ENCODE measurements at places on chromosomes 11 and 22.
A peak's percentile ranks its signal among the peaks of the same experiment; 100 is the strongest.

DNA sequence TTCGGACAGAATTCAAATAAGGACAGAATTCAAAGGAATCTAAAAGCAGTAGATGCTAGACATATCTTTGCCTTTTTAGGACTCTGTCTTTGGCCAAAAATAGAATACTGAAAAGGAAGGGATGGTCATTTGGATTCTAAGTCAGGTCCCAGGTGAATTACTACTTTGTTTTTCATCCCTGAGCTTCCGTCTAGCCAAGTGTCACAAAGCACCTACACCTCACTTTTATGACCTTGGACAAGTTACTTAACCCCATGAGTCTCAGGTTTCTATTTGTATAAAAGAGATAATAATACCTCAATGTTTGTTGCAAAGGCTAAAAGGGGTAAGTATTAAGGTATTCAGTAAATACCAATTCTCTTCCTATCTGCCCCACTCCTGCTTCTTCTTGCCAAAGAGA lies 7.3 kb downstream of the KIF18A start:
- DNase-seq, result no peak

DNA sequence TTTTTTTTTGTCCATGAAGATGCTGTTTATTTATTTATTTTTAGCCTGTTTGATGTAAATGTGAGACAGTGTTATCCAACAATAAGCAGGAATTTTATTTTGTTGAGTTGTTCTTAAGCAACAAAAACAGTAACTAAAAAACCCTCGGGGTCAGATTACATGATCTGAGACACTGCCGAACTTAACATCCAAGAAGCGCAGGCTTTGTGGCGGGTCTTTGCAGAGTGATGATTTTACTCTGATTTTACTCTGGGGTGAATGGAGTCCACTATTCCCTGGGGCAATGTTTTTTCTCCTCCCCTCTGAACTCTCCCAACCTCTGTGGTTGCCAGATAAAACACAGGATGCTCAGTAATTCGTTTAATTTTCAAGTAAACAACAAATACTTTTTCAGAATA lies 450.1 kb upstream of the B3GAT1 start:
- DNase-seq, result no peak

- peak; percentile 28 for DNase-seq
Measured at GRCh38 chr11:125201525-125202141, 37.1 kb downstream of the PKNOX2 start.

DNA sequence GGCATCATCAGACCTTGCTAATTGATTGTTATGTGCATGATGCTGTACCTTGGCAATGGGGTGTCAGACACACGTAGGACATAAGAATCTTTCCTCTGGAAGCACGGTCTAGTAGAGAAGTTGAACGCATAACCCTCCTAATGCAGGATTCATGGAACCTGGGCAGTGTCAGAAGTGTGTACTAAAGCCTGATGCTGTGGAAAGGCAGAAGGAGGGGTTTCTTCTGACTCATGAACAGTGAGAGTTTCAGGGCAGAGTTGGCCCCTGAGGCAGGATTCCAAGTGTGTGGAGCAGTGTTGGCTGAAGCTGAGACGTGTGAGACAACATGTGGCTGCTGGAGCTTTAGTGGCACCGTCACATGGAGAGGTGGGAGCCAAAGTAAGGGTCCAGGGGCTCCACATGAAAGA lies 3.5 kb downstream of the PANX1 start:
- DNase-seq, result no peak

GRCh38 chr11:118629761-118630661 lies 22.6 kb downstream of the PHLDB1 start:
- no peak for DNase-seq

GRCh38 chr11:10639350-10639749 lies 54.2 kb downstream of the IRAG1 start:
- peak; percentile 52 for DNase-seq

GRCh38 chr11:93577286-93577685 lies 34.1 kb upstream of the SMCO4 start:
- DNase-seq, result no peak

DNA sequence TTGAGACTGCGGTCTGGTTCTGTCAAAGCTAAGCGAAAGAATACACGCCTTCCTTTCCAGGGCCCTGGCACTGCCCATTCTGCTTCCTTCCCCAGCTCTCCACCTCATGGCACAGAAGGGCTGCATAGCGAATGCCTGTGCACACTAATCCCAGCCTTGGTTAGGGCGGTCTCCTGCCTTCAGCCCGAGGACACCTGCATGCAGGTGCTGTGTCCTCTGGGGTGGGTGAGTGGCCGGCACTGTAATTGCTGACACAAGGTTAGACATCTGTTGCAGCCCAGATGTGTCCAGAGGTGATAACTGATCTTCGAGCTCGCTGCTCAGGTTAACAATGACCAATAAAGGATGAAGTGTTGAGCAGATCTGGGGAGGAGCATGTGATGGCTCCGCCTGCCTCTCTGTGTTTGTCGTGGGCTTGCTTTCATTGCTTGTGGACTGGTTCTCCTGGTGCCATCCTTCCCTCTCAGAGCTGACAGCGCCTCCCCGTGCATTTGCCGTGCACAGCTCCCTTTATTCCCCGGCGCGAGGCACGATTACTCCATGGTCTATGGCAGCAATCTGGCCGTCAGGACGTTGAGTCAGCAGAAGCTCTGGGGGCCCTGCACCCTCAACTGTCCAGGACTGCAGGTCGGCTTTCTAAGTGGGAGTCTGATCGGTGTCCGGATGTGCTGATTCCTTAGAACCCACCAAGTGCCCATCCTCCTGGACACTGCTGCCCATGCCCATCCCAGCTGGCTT lies 1088.2 kb downstream of the BRD1 start:
- no peak for DNase-seq

- DNase-seq, result no peak
Measured at GRCh38 chr11:114447444-114447843, 8.2 kb downstream of the REXO2 start.

- DNase-seq, result no peak
Measured at GRCh38 chr11:91188484-91188883, 965.6 kb upstream of the CHORDC1 start.

DNA sequence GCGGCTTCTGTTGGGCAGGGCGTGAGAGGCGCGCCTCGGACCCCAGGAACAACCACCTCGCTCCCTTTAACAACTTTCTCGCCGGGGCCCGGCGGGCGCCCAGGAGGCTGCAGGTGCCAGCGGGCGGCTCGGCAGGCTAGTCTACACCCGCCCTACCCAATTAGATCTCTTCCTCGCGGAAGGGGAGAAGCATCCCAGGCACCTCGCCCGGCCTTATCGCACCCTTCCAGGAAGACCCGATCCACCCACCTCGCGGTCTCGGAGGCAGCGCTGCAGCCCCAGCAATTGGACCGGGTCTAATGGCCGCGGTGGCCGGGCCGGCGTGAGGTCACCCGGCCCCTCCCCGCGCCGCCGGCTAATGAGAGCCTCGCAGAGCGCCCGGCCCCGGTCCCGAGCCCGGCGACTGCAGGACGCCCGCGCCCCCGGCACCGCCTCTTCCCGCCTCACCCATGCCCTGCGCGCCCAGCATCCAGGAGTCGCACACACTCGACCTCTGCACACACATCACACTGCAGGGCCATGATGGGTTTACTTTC lies at the start of gene PLAAT3:
Gene PLAAT3 (minus strand): TSS at position 298 of the 536 bp plus-strand sequence. CDS start 419 bp downstream, outside the sequence.
- peak; percentile 88 for DNase-seq

- no peak for DNase-seq
Measured at GRCh38 chr11:26767060-26767459, 45.2 kb upstream of the SLC5A12 start.

- DNase-seq, result no peak
Measured at GRCh38 chr11:489610-490185, 17.3 kb downstream of the RNH1 start.

DNA sequence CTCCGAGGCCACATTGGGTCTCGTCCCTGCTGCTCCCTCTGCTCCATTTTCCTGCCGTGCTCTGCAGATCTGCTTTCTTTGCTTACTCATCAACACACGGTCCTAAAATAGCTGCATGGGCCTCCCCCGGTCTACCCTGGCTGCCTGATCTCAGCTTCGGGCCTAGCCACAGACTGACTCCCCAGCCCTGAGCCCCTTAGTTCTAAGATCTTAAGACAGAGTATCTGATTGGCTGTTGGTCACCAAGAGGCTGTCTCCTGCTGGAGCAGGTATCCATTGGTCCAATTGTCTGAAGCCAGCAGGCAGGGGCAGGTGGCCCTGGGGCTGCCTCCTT lies 53.7 kb upstream of the NECTIN1 start:
- peak; percentile 45 for DNase-seq

DNA sequence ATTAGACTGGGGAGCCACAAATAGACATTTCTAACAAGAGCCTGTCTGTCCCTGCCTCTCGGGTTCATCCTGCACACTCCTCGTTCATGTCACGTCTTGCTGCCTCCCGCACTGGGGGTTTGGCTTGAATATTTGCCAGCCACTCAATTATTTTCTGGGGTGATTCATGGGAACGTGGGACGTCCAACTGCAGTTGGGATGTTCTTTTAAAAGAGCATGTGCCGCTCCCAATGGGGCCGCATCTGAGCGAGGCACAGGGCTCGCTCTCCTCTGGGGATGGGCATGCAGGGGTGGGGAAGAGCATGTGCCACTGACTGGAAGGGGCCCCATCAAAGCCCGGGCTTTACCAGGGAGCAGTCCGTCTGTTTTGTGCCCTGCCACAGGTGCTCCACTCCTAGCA lies 43.4 kb downstream of the PARVG start:
- peak; percentile 13 for DNase-seq

- no peak for DNase-seq
Measured at GRCh38 chr22:43007519-43008102, 7.3 kb downstream of the PACSIN2 start.

GRCh38 chr11:69369210-69369825 lies 75.4 kb downstream of the MYEOV start:
- DNase-seq, result no peak

- DNase-seq, result no peak
Measured at GRCh38 chr22:22599248-22599647, 40.2 kb upstream of the PRAME start.

- DNase-seq, result no peak
Measured at GRCh38 chr11:122023614-122024250, 92.3 kb downstream of the BLID start.

DNA sequence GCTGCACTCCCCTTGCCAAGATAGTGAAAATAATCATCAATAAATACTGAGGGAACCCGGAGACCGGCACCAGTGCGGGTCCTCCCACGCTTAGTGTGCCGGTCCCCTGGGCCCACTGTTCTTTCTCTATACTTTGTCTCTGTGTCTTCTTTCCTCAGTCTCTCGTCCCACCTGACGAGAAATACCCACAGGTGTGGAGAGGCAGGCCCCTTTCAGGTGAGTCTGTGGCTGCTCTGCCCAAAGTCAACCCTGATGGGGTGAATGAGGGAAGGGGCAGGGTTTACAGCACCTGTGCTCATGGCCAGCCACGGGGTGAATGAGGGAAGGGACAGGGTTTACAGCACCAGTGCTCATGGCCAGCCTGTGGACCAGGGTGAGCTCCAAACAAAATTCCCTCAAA lies 4.7 kb downstream of the BET1L start:
- no peak for DNase-seq

GRCh38 chr11:86816251-86816726 lies 15.9 kb downstream of the PRSS23 start:
- DNase-seq, result no peak

GRCh38 chr11:62143727-62144126 lies 19.9 kb downstream of the INCENP start:
- DNase-seq, result no peak

DNA sequence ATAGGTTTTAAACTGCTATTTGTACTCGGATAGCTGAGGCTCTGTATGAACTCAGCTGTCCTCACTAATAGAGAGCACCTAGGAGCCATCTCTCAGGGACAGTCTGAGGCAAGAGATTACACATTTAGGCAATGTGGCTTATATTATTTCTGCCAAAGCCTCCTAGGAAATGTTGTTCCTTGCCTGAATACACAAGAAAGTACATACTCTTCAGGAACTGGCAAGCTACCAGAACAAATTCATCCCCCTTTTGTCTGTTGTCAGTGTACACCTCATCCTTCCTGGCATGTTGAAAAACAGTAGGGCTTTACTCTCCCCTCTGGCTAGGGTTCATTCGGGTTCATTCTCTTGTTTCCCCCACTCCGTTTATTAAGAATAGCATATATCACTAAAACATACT lies 615.9 kb upstream of the FAT3 start:
- no peak for DNase-seq

GRCh38 chr11:85710917-85711316 lies 24.9 kb upstream of the CCDC89 start:
- no peak for DNase-seq

- no peak for DNase-seq
Measured at GRCh38 chr11:9386901-9387300, 2.4 kb downstream of the IPO7 start.

DNA sequence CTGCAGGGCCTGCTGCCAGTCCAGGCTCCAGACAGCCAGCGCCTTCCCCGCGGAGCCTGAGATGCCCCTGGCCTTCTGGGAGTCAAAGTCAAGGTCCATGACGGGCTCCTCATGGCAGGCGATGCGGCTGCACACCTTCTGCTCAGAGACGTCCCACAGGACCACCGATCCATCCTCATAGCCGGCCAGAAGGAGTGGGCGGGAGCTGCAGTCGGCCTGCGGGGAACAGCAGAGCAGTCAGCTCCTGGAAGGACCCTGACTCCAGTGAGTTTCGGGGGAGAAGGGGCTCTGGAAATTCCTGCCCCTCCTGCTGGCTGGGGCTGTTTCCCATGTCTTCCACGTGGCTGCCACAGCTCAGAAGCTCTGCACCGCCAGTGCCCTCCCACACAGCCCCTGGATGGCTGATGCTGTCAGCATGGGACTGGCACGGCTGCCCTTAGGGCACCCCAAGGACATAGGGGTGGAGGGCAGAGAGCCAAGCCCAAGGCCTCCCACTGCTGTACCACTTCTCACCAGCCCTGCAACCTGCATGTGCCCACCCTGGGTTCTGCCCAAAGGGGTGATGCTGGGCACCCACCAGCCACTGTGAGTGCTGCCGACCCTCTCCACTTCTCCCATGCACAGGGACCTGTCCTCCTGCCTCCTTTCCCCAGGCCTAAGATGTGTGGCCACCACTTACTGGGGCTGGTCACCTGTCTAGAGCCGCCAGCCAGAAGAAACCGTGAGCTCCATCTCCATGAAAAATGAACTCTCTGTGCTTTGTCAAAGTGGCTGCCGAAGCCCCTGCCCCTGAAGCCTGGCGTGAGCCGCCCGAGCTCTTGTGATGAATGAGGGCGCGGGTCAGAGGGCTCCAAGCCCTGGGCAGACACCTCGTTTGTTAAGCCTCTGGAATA lies 41.7 kb downstream of the TBX1 start:
- no peak for DNase-seq
